HFFc6 (cell line): ENCODE measurements at places on chromosomes 2 and 18. TPM values are rescaled to one million over a fixed set of nuclear protein-coding genes. Genes with fewer than 3 reads are reported as not detected.
A peak's percentile ranks its signal among the peaks of the same experiment; 100 is the strongest.

- H3K36me3 ChIP-seq, result no peaks in the 10 kb centered on the region
- DNase-seq, result no peak
- no peaks in the 10 kb centered on the region for H3K4me1 ChIP-seq
Observed at GRCh38 chr2:136653861-136654260, 111.5 kb upstream of the THSD7B start.

GRCh38 chr2:56239030-56239429 lies 55.2 kb downstream of the CCDC85A start:
- H3K27ac ChIP-seq, result peak overlapping the region; percentile 73
- H3K4me3 ChIP-seq, result peak overlapping the region; percentile 56
- peaks cover 89% of the 10 kb centered on the region for H3K4me1 ChIP-seq

DNA sequence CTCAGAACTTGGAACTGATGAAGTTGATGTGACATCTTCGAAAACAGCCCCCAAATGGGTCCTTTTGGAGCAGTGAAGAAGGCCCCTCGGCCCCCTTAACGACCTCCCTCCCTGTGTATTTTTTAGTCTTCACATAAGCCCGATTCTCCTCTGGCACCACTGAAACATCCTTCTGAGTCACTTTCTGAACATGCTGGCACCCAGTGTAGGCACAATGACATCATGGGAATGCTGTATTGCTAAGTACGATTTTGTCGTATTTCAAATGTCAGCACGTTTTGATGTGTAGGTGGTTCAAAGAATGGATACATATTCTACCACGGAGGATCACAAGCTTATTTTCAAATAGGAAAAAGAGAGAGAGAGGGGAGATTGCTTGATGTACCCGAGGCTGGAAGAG lies 111.7 kb upstream of the RIOK3 start:
- H3K36me3 ChIP-seq, result 0 out of 2 replicates have a peak, but pooled peaks cover 5% of the 10 kb centered on the region
- H3K4me1 ChIP-seq, result peaks cover 27% of the 10 kb centered on the region; the same call in 1 of the 2 replicates
- no peak overlapping the region for H3K27ac ChIP-seq
- no peak for DNase-seq

- no peak overlapping the region for H3K4me3 ChIP-seq
- no peaks in the 10 kb centered on the region for H3K4me1 ChIP-seq
- H3K36me3 ChIP-seq, result no peaks in the 10 kb centered on the region
- no peak overlapping the region for H3K27ac ChIP-seq
Observed at GRCh38 chr2:173719471-173719870, 245.7 kb downstream of the SP3 start.

DNA sequence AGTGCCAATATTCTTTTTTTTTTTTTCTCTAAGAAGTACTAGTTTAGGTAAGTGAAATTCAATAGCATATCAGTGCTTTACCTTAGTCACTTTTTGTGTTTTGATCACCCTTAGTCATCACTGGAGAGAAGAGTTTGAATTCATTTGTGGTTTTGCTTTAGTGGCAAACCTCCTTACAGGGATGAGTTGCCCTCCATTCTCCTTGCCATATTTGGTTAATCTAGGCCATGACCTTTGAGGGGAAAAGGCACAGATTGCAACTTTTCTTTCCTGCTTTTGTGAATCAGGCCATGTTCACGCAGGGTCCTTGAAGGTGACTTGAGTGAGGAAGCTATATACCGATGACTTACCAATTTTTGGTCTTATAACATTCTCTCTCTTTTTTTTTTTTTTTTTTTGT lies 34.4 kb downstream of the PLEKHA3 start:
- no peaks in the 10 kb centered on the region for H3K27me3 ChIP-seq
- no peak overlapping the region for H3K27ac ChIP-seq
- H3K4me1 ChIP-seq, result peaks cover 32% of the 10 kb centered on the region
- no peak overlapping the region for H3K4me3 ChIP-seq

GRCh38 chr2:9800975-9801726 lies 42.1 kb upstream of the TAF1B start:
- H3K4me1 ChIP-seq, result peaks cover 46% of the 10 kb centered on the region
- DNase-seq, result peak; percentile 33
- H3K27me3 ChIP-seq, result peaks cover 2% of the 10 kb centered on the region
- H3K36me3 ChIP-seq, result no peaks in the 10 kb centered on the region
- H3K27ac ChIP-seq, result peak overlapping the region; percentile 94
- H3K4me3 ChIP-seq, result peak overlapping the region; percentile 70

DNA sequence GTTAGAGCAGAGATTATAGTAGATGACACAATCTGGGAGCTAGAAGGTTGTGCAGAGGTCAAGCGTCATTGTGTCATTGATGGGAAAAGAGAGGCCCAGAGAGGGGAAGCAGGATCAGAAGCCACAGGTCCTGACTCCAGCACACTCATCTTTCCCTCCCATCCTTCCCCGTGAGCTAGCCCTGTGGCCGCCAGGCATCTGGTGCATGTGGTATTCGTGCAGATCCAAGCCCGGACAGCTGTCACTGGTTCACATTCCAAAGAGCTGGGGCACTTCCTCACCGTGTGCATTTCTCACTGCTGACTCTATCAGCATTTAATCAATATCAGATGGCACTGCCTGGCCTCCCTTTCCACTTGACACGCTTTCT lies 94.1 kb upstream of the THOC1 start:
- H3K4me1 ChIP-seq, result peaks cover 59% of the 10 kb centered on the region
- H3K36me3 ChIP-seq, result peaks cover 8% of the 10 kb centered on the region; the same call in 1 of the 2 replicates
- peak; percentile 94 for DNase-seq
- peak overlapping the region; percentile 90 for H3K27ac ChIP-seq
- peaks cover 5% of the 10 kb centered on the region for H3K27me3 ChIP-seq
- H3K4me3 ChIP-seq, result peak overlapping the region; percentile 70

GRCh38 chr2:30414961-30415360 lies 32.1 kb upstream of the LCLAT1 start:
- H3K36me3 ChIP-seq, result no peaks in the 10 kb centered on the region
- H3K4me3 ChIP-seq, result no peak overlapping the region
- H3K27ac ChIP-seq, result no peak overlapping the region
- H3K4me1 ChIP-seq, result peaks cover 38% of the 10 kb centered on the region
- DNase-seq, result no peak

DNA sequence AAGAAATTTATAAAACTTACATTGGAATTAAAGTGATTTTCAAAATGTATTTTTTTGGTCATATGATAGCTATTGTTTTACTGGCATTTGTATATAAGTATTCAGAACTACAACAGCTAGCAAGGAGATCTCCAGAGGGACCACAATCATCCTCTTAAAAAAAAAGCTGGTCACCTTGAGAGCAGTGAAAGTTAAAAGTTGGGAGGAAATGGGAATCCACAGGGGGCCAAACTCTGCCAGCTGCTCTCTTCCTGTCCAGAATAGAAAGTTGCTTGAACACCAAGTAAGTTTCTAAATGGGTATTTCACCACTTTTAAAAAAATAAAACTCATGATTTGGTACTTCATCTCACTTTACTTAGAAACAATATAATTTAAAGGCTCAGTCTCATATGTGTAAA lies 1025.1 kb downstream of the LRP1B start:
- H3K4me1 ChIP-seq, result no peaks in the 10 kb centered on the region
- H3K36me3 ChIP-seq, result no peaks in the 10 kb centered on the region
- H3K27ac ChIP-seq, result no peak overlapping the region
- no peak for DNase-seq
- no peak overlapping the region for H3K4me3 ChIP-seq

ZNF804A gene
- 0.03 TPM in 1 of 2 replicates, not detected in the other for total RNA-seq

ALK gene
- not detected in 3 replicates for total RNA-seq

CD226 gene
- total RNA-seq, result 0.25 to 0.88 TPM (median 0.32 TPM) in 3 replicates

TFCP2L1 gene
- 0.03 TPM in 1 of 2 replicates, not detected in the other for total RNA-seq

OLA1 gene
- 111 to 123 TPM (median 114 TPM) in 3 replicates for total RNA-seq

FAM168B gene
- 91.4 to 104 TPM (median 98.7 TPM) in 3 replicates for total RNA-seq
